ENCODE measurements at places on chromosomes 2 and 18.

- DNase-seq, result no peak
Measured at GRCh38 chr2:174760845-174761473, 3.3 kb downstream of the CHRNA1 start.

DNA sequence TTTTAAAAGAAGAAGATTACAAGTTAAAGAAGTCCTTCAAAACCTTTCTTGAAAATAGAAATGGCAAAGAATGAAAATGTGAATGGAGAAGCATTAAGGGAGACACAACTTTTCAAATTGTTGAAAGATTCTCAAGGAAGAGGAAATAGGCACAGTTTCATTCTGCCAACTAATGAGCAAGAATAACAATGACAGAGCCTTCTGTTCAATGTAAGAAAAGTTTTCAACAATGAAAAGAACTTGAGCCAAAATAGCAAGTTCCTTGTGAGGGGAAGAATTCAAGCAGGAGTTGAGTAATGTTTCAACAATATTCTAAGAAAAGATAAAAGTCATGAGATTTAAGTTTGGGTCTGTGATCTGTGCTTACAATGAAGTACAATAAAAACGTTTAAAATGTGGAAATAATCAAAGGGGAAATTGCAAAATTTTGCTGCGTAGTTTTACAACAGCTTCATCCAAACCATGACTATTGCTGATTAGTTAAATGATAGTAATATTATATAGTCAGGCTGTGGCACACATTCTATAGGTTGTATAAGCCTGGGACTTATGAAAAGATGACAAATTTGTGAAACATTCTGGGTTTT is 122.6 kb downstream of the METTL4 start:
- DNase-seq, result peak; percentile 27

GRCh38 chr2:111654829-111655228 is 229.2 kb downstream of the ANAPC1 start:
- no peak for DNase-seq

DNA sequence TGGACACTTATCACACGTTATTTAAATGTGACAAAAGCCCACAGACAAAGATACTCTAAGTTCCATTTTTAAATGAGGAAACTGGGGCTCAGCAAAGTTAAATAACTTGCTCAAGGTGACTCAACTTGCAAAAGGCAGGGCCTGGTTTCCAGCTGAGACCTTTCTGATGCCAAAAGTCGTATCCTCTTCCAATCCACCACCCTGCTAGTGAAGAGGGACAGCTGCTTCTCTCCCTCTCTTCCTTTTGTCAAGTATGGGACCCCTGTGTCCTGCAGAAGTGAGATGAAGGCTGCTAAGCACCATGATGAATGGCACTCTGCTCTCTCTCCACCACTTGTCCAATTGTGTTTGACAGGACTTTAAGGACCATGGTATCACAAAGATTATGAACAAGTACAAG is 140.9 kb downstream of the DYM start:
- DNase-seq, result no peak

DNA sequence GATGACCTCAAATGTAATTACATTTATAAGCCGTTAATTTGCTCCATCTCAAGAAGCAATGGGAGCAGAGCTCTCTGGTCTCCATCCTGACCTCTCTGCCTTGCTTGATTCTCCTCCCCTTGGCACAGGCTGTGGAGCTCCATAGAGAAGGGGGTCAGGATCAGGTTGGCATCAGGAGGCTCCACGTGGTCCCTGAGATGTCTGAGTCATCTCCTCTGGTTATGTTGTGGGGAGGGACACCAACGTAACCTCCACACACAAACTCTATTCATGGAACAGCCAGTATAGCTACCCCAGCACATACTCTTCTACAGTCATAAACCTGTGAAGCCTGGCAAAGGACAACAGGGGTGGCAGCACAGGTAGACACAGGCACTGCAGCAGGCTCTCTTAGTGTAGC is 29.0 kb downstream of the TRABD2A start:
- no peak for DNase-seq

- no peak for DNase-seq
Measured at GRCh38 chr18:35582899-35583558, 1.5 kb downstream of the GALNT1 start.

DNA sequence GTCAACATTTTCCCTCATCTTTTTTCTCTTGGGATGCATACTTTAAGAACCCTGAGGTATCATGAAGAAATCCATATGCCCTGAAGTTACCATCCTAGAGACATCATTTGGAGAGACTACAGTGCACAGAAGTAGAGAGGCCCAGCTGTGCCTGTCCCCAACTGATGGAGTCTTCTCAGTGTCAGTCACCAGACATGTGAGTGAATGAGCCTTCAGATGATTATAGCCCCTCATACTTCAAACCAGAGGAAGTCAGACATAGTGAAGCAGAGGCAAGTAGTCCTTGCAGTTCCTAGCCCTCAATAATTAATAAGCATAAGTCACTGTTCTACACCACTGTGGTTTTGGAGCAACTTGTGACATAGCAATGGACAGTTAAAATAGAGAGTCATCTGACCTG is 194.4 kb upstream of the ITGA4 start:
- no peak for DNase-seq

DNA sequence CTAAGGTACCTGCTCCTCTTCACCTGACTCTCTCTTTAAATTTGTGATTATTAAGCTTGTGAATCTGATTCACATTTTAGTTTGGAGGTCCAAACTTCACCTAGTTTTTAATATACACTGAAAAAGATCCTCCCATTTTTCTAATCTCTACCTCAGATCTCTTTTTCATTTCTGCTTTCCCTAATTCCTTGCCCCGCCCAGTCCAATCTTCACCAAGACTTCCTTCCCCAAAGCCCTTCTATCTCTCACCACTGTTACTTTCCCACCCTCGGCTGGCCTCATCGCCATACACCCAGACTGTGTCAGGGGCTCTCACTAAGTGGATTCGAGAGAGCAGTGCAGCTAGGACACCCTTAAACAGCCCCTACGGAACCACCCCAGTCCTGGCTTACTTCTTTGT is 40.0 kb downstream of the LBH start:
- no peak for DNase-seq

GRCh38 chr2:108029496-108029895 is 43.2 kb downstream of the SLC5A7 start:
- DNase-seq, result no peak

DNA sequence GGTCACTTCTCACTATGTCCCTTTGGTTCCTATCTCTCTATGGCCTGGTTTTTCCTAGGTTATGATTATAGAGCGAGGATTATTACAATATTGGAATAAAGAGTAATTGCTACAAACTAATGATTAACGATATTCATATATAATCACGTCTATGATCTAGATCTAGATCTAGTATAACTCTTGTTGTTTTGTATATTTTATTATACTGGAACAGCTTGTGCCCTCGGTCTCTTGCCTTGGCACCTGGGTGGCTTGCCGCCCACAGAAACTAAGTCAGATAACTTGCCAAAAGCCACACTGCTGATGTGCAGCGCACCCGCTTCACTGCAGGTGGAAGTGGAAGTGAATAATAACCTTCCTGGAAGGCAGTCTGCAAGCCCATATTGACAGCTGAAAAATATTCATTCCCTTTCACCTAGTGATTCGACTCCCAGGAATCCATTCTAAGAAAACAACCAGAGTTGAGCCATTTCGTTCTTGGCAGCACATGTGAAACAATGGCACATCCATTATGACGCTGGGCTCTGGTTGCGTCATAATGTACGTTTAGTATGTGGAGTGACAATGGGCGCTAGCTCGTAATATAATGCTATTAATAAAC is 725 bp upstream of the ANKRD53 start:
- DNase-seq, result peak; percentile 72

- no peak for DNase-seq
Measured at GRCh38 chr2:65527451-65528240, 95.2 kb upstream of the SPRED2 start.

GRCh38 chr18:58347135-58347534 is 281.8 kb downstream of the ALPK2 start:
- DNase-seq, result no peak

All from CD14-positive monocyte (primary cell).